ENCODE measurements at places on chromosomes 5 and 9.

GRCh38 chr5:1262381-1262780 lies 32.5 kb downstream of the TERT start:
- DNase-seq, result no peak

GRCh38 chr5:37721447-37721871 lies 118.4 kb downstream of the GDNF start:
- DNase-seq, result no peak

- DNase-seq, result no peak
Observed at GRCh38 chr9:130984521-130984920, 24.5 kb upstream of the LAMC3 start.

DNA sequence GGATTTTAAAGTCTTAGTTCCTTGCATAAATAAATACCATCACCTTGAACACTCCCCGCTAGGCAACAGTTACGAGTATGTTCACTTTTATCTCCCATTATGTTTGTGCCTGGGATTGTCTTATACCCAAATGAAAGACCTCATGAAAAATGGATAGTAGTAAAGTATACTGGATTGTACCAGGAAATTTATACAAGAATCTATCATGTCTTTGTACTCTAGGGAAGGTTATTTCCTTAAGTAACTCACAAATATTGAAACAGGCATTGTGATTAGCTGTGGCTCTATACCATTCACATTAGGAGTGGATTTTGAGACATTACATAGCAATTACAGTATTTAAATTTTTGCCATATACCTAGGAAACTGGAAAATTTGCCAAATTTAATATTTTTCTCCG lies 24.0 kb downstream of the NFIB start:
- DNase-seq, result no peak

GRCh38 chr9:126745574-126746411 lies 59.0 kb upstream of the ZBTB43 start:
- no peak for DNase-seq

DNA sequence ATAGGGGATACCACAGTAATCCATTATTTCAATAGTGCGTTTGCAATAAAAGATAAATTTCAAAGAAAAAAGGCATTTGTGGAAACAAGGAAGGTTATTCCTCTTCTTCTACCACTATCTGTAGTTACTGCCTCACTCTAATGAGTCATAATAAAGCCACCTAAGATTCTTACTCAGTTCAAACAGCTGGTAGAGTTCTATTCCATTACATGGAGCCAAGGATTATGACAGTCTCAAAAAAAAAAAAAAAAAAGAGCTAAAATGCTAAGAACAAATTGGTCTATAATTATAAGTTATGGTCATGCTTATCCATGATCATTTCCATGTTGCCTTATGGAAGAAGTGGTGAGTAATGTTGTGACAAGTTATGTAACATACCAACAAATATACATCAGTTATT lies 46.3 kb downstream of the DENND1A start:
- DNase-seq, result no peak

DNA sequence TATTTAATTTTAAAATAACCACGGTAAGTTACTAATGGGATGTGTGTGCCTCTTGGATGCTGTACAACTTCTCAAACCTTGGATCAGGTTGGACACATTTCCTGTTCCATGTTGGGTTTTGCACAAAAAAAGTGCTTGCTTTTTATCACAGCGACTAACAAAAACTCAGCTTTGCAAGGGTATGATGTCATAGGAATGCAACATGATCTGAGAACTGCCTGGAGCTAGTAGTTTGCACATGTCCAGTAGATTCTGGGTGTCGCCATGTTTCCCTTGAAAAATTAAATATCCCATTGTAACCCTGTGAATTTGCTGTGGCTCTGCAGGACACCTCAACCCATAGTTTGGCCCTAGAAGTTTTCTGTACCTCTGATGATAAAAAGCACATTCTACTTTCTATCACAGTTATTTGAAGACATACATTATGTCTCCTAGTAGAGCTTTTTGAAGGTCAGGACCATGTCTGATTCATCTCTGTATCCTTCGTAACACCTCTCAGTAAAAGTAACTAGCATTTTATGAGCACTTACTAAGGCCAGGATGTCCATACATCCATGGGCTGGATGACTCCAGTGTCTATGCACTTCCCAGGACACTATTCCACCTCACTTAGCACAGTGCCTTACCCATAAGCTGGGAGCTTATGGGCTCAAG lies 11.5 kb upstream of the FRMPD1 start:
- DNase-seq, result no peak

DNA sequence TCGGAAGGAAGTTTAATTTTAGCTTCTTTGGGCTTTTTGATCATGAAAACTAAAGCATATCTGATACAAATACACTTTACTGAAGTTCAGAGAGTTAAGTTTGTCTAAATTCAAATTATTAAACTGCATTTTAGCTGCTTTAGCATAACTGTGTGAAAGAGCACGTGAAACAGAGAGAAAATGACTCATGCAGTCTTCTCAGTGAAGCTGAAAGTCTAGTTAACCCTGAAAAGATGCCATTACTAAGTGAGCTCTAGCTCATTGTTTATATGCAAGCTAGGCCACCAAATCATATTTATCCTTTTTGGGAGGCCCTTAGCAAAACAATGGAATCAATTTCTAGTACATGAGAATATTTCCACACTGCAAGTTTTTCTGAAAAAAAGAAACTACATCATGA lies 27.6 kb downstream of the TPD52L3 start:
- no peak for DNase-seq
